GM12891 (cell line): ENCODE measurements at places on chromosomes 11 and 22.

DNA sequence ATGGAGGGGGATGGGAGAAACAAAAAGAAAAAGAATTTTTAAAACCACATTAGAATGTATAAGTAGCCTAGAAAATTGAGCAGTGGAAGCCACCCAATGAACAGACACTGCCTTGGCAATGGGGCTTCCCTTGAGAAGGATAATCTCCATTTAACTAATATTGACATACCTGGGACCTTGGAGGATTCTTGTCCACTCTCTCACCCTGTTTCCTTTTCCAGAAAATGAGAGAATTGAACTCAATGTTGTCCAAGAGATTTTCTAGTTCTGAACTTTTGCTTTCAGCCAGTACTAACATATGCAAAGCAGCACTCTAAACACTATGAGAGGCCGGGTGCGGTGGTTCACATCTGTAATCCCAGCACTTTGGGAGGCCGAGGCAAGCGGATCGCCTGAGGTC, 524 bp downstream of the MS4A8 start:
- DNase-seq, result no peak

DNA sequence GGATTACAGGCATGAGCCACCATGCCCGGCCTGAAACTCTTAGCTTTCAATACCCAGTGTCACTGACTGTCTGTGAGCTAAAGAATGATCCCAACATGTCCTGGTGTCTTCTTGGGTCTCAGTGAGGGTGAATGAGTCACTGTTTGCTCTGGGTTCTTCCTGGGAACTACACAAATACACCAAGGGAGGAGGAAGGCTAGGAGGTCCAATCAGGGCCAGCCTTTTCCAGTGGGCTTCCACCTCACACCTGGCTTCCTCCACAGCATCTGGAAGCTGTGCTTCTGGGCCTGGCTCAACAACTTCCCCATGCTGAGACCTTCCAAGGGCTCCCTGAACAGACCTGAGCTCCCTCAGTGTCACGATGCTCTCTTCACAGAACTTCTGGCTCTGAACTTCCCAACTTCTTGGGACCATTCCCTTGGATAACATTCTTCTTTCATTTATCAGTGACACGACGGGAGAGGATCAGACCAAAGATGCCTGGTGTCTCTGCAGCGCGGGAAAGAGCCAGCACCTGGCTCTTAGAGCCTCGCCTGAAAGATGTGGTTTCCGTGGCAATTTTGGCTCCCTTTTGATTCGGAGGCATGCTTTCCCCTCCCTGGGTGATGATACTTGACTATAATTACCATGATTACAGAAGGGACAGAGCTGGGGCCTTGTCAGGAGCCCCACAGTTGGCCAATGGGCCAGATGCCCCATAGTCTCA, 22.3 kb upstream of the CHRM4 start:
- DNase-seq, result no peak

GRCh38 chr11:72305077-72305476, 61.1 kb upstream of the PHOX2A start:
- DNase-seq, result no peak

GRCh38 chr11:77024745-77025144, 9.5 kb upstream of the B3GNT6 start:
- DNase-seq, result no peak

DNA sequence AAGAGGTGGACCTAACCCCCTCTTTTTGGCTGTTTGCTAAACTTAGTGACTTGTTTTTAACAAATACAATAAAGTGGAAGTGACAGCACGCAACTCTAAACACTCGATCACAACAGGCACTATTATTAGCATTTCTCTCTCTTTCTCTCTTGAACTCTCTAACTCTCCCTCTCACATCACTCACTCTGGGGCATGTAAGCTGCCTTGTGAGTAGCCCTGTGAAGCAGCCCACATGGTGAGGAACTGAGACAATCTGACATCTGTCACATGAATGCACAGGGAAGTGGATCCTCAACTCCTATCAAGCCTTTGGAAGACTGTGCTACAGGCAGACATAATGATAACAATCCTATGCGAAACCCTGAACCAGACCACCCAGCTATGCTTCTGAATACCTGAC, 609.0 kb upstream of the CNTN5 start:
- no peak for DNase-seq

- no peak for DNase-seq
Measured at GRCh38 chr11:16312233-16312765, 44.0 kb downstream of the SOX6 start.

DNA sequence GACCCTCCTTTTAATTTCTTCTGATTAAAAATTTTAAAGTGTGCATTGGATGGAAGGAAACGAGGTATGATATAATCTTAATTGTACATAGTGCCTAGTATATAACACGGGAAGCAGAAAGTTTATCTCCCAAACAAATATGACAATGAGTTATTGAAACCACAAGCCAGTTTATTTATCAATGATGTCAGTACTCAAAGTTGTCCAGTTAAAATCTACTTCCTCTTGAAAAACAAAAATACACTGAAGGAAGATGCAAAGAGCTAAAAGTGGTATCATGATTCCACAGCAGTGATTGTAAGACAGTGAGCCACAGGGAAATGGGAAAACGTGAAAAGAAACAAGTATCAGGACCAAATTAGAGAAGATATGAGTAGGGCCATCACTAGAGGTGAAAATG, 18.8 kb upstream of the OR5B21 start:
- no peak for DNase-seq

DNA sequence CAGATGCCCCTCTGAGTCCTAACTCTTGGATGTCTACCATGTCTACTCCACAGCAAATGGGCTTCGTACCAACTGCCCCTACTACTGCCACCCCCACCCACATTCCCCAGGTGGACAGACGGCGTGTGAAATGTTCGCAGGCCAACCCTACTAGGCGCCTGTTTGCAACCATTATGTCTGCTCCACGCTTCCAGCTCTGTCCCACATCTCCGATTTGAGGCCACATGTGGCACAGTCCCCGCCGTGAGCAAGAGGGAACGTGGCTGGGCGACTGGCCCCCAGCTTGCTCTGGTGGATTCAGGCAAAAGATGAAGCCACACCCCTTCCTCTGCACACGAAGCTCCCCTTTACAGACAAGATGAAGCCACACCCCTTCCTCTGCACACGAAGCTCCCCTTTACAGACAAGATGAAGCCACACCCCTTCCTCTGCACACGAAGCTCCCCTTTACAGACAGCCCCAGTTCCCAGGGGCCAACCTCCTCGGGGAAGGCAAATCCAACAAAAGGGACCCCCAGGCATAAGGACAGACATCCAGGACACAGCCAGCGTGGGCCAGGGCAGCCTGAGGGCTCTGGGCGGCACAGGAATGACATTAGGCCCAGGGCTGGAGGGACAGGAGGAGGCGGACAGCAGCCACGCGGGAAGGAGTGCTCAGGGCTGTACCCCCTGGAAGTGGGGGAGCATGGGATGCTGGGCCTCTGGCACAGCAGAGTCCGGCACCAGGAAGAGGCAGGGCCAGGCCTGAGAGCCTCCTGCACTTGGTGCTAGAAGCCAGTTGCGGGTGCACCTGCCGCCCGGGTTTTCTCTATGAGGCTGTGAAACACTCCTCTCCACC, 106.2 kb downstream of the SHANK2 start:
- no peak for DNase-seq

DNA sequence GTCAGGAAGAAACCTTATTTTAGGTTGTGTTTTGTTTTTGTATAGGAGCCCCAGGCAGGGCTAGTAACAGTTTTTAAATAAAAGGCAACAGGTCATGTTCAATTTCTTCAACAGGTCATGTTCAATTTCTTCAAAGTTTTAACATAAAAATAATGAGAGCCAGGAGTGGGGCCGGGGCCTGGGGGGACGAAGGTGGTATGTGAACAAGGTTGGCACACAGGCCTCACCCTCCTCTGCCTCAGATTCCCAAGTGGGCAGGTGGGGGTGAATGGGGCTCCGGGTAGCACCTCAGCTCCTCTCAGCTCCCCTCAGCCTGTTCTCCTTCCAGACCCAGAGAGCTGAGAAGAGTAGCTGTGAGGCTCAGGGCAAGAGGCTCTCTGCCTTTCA, 4.4 kb downstream of the DERL3 start:
- DNase-seq, result no peak

DNA sequence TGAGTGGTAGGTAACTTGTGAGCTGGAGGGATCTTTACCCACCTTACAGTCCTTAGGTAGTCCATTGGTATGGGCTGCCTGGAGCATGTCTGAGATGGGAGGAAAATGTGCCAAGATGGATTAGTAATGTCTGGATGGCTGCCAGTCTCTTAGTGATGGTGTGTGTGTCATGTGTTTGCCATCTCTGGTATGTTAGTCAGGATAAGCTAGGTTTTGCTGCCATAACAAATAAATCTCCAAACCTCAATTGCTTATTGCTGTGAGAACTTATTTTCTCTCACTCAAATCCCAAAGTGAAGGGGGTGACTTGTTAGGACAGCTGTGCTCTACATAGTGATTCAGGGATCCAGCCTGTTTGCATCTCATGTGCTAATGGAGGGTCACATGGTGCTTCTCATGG, 40.9 kb upstream of the MYEOV start:
- no peak for DNase-seq

DNA sequence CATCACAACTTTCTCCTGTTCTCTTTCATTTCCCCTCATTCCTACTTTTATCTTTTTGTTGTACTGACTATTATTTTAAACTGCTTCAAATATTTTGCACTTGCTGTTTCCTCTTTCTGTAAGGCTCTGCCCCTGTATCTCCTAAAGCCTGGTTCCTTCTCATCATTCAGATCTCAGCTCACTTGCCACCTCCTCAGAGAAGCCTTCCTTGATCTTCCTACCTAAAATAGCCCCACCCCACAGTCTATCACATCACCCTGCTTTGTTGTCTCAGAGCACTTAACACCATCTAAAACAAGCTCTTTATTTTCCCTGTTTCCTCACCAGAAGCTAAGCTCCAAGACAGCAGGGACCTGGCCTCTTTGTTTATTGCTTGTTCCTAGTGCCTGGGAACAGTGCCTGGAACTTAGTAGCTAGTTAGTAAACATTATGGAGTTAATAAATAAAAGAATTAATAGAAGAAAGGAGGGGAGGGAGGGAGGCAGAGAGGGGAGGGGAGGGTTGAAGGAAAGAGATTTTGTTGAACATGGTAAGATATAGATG, 2.5 kb upstream of the STK33 start:
- no peak for DNase-seq

GRCh38 chr11:128389461-128389976, 197.8 kb downstream of the ETS1 start:
- DNase-seq, result no peak

DNA sequence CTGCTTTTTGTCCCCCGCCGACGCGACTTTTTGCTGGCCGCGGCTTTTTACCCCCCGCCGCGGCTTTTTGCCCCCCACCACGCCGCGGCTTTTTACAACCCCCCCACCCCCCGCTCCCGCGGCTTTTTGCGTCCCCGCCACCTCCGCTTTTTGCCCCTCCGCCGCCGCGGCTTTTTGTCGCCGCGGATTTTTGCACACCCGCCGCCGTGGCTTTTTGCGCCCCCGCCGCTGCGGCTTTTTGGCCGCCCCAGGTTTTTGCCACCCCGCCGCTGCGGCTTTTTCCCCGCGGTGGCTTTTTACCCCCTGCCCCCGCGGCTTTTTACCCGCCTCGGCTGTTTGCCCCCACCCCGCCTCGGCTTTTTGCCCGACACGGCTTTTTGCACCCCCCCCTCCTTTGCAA, 205.5 kb downstream of the CCT8L2 start:
- DNase-seq, result no peak

- DNase-seq, result no peak
Measured at GRCh38 chr11:127000981-127001380, 411 bp upstream of the KIRREL3 start.

- no peak for DNase-seq
Measured at GRCh38 chr22:48761546-48761945, 1066.1 kb downstream of the BRD1 start.

- DNase-seq, result no peak
Measured at GRCh38 chr11:131168839-131169713, 201.3 kb upstream of the NTM start.

- DNase-seq, result no peak
Measured at GRCh38 chr11:106087815-106088435, 10.5 kb downstream of the AASDHPPT start.

DNA sequence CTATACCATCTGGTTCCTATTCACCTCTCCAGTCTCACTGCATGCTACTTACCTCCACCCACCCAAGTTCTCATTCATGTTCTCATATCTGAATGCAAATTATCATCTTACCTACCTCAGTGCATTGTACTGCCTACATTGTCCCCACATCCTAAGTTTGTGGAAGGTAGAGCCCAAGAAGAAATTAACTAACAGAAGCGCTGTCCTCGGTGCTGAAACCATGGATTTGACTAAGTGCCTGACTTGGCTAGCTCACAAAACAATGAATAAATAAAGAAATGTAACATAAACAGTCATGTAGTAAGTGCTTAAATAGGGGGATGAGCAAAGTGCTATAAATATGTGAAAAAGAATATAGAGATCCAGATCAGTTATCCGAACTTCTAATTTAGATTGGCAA, 63.2 kb downstream of the GRIA4 start:
- no peak for DNase-seq

GRCh38 chr11:122807731-122808477, 30.4 kb upstream of the CRTAM start:
- no peak for DNase-seq

DNA sequence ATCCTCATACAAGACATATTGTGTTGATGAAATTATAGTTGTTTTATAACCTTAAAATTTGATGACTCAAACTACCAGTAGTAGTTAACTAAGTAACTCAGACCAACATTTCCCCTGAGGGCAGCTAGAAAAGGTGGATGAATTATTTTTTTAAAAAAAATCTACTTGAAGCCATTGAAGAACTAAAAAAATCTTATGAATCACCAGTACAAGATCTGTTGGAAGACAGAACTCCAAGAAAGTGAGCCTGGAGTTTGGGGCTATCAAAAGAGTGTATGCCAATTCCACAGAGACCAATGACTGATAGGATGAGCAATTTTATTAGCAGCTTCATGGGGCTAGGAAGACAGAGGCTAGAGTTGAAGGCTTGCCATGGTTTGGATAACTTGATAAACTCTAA, 72.4 kb downstream of the CYP2R1 start:
- no peak for DNase-seq

- DNase-seq, result no peak
Measured at GRCh38 chr22:34592123-34592740, 473.7 kb upstream of the ISX start.

GRCh38 chr11:115284773-115285172, 219.4 kb downstream of the CADM1 start:
- DNase-seq, result no peak

GRCh38 chr11:60772666-60773065, 12.5 kb upstream of the MS4A10 start:
- no peak for DNase-seq

DNA sequence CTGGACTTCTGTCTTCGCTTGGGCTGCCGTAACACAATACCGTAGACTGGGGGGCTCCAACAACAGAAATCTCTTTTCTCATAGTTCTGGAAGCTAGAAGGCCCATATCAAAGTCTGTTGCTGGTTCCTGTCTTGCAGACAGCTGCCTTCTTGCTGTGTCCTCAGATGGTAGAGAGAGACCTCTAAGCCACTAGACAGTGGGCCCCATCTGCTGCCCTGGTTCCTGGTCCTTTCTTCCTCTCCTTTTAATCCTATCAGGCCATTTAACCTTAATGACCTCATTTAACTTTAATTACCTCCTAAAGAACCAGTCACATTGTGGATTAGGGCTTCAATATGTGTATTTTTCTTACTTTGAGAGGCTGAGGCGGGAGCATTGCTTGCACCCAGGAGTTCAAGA, 9.4 kb downstream of the CEP164 start:
- DNase-seq, result no peak

- DNase-seq, result no peak
Measured at GRCh38 chr22:42716649-42717127, 4.0 kb downstream of the A4GALT start.

- DNase-seq, result peak; percentile 30
Measured at GRCh38 chr22:36197514-36198146, 4.0 kb downstream of the APOL4 start.
